ENCODE measurements at places on chromosomes 4 and X.

GRCh38 chr4:98890702-98891455 lies 38.1 kb downstream of the EIF4E start:
- DNase-seq, result no peak

GRCh38 chrX:48789366-48790220 lies 3.2 kb downstream of the GATA1 start:
- DNase-seq, result no peak

DNA sequence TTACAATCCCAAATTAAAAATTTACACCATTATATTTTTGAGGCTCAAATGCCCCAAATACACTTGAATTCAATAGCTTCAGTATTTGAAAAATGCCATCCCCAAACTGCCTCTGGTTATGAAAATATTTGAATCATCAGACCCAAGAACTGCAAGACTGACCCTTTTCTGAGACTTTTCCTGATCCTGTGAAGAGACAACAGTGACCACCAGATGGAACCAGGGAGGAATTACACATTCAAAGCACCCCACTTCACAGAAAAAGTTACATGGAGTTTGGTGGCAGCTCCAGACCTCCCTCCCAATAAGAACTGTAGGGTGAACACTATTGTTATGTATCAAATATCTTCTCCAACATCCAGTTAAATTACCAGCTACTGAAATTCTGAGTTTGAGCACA lies 44.0 kb upstream of the SCD5 start:
- DNase-seq, result no peak

GRCh38 chrX:63349307-63349706 lies 1.8 kb downstream of the SPIN4 start:
- DNase-seq, result no peak

GRCh38 chr4:132934911-132935310 lies 214.2 kb upstream of the PCDH10 start:
- no peak for DNase-seq

DNA sequence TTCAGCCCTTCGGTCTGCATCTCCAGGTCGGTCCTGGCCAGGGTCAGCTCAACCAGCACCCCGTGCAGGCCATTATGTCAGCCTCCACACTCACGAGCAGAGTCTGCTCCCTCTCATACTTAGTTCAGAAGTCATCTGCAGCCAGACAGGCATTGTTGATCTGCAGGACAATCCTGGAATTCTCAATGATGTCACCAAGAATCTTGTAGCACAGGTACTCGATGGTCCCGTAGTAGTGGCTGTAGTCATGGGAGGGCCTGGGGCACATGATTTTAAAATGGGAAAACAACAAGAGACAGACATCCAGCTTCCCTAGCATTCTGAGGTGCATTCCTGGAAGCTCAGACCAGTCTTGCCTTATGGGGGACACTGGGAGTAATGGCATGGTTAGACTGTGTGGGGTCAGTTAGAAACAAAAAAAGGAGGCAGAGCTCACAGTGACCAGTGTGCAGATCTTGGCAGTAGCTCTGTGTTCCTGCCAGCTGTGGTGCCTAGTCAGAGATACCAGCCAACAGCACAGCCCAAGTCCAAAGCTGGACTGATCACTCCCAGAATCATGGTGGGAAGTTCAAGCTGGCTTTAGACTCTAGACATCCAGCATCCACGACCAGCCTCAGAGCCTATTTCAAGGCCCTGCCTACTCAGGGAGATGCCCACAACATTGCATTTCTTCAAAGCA lies 31.9 kb downstream of the LRIT3 start:
- DNase-seq, result no peak

DNA sequence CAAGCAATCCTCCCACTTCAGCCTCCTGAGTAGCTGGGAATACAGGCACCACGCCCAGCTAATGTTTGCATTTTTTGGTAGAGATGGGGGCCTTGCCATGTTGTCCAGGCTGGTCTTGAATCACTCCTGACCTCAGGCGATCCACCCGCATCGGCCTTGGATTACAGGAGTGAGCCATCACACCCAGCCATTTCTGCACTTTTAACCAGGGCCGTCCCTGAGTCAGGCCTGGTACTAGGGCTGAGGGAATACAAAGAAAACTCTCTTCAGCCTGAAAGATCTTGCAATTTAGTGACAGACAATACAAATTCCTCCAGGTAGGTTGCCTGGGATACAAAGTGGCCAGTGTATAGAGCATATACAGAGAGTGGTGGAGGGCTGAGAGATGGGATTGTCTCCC lies 65.8 kb downstream of the BCOR start:
- no peak for DNase-seq

GRCh38 chr4:26094911-26095310 lies 180.9 kb downstream of the SMIM20 start:
- DNase-seq, result no peak

GRCh38 chr4:57614257-57614932 lies 504.2 kb upstream of the IGFBP7 start:
- no peak for DNase-seq

- no peak for DNase-seq
Measured at GRCh38 chr4:16897991-16898827, at the start of gene LDB2. Gene LDB2, minus strand, starts transcription at chr4:16898645.

GRCh38 chr4:137283737-137284136 lies 248.6 kb downstream of the PCDH18 start:
- no peak for DNase-seq

DNA sequence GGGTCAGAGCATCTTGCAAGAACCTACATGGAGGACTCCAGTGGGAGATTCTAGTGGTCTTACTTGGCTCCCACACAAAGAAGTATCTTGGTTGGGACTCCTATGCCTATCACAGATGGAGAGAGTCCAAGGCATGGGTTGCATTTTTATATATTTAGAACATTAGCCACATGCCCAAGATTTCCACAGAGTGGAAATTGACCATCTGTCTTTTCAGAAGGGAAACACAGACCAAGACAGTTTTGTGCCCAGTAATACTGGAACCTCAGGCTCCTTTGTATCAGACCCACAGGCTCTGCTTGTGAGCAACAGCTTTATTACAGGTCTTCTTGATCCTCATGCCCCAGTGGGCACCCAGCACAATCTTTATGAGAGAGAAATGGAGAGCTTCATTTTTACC lies 43.6 kb downstream of the PAGE2 start:
- no peak for DNase-seq

DNA sequence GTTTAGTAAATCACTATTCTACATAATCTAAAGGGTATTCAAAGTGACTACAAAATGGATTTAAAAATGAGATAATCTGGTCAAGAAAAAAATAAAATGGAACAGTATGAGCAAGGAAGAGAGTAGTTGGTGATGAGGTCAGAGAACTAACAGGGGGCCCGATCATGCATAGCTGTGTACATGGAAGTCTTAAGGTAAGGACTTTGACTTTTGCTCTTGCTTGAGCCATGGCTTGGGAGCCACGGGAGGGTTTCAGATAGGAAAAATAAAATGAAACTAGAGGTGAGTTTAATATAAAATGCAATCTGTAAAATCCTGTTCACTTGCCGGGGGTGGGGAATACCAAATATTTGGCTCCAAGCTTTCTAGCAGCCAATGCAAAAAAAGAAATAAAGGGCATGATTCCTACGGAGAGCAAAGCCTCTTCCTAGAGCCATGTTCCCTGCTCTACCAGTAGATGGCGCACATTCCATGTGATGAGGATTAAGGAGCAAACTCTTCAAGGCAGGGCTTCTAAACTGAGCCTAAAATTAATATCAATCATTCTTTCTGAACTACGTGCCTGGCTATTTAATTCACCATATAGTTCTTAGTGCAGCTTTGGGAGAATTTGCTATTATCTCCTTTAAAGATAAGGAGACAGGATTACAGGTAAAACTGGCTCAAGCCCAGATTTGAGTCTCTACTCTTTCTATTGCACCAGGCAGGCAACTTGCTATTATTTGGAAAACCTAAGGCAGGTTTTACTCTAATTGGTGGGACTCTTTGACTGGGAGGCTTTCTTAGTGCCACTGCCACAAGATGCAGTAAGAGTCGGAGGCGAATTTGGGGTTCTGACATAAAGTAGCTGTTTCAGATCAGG lies 6.8 kb upstream of the CLCN5 start:
- DNase-seq, result peak; percentile 35

DNA sequence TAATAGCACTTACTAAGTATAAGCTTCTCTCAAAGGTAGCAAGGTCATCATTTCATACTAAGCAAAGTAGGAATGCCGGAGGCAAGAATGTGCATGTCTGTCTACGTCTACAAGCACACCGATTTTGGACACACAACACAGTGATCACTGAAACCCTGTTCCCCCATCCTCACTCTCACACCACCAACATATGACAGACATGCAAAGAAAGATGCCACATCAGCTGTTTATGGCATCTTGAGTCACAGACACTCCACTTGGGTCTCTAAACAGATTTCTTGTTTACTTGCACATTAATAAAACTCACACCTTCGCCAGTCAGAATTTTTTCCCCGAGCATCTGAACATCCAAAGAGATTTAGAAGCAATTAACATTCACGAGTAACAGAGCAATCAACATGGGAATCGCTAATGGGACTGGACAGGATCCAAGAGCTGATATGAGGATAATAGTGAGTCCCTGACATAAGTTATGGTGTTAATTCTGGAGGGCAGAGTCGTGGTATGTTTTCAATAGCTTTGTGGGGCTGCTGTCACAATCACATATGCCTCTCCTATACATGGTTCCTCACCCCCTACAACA lies 324.1 kb downstream of the DHX15 start:
- no peak for DNase-seq

- no peak for DNase-seq
Measured at GRCh38 chr4:125360727-125361126, 46.0 kb downstream of the FAT4 start.

- no peak for DNase-seq
Measured at GRCh38 chr4:168636506-168637196, 139.8 kb downstream of the PALLD start.

DNA sequence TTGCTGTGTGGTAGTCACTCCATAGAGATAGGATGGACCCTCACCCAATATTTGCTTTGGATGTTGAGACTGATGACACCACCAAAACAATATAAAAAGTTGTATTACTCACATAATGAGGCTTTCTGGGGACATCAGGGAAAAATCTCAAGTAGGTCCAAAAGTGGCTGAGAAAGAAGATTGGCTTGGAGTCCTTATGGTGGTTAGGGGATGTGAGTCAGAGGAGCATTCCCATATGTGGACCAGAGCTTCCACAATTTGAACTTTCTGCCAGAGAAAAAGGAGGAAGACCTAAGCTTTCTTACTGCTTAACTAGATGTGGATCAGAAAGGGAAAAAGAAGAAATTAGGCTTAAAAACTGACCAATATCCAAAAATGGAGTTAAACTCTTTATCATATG lies 460.5 kb downstream of the SH3BGRL start:
- DNase-seq, result no peak

DNA sequence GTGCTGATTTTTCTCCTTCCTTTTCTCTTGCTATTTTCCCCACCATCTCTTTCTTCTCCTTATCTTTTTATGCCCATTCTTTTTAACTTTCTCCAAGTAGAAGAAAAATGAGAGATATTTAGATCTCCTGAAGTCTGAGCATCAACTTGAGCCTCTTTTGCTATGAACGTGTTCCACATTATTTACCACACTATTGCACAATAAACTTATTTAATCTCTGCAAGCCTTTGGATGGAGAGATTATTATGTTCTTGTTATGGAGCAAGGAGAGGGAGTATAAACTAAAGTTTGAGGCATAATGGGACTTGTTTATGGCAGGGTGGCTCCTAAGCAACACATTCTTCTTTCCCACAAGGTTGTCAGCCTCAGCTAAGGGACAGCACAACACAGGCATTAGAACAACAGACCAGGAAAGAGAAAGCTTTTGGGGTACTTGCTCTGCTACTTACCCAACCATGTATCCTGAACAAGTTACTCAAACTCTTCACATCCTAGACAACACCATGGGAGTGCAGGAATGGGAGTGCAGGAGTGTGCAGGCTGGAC lies 365.5 kb upstream of the BOD1L1 start:
- DNase-seq, result no peak

DNA sequence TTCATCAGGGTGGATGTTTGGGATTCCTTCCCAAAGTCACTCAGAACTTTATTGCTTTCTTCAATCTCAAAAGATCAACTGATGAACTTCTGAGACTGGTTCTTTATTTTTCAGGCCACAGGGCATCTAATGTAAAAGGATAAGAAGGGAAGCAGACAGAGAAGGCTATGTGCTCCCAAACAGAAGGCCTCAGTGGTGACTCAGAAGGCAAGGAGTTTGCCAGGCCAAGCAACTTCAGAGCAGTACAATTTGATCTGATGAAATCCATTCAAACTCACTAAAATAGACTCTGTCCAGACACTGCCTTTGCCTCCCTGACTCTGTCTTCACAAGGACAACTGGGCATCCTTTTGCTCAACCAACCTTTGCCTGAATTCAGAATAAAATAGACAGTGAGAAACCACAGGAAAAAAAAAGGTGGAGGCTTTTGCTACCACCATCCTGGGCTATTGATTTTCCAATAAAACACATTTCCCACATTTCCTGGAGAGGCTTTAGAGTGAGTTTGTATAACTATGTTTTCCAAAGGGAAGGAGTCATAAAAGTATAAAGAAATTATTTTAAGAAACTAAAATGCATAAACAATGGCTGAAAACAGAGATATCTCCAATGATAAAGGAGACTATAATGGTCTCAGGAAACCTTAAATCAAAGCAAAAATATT lies 55.2 kb downstream of the ARHGEF6 start:
- DNase-seq, result no peak

DNA sequence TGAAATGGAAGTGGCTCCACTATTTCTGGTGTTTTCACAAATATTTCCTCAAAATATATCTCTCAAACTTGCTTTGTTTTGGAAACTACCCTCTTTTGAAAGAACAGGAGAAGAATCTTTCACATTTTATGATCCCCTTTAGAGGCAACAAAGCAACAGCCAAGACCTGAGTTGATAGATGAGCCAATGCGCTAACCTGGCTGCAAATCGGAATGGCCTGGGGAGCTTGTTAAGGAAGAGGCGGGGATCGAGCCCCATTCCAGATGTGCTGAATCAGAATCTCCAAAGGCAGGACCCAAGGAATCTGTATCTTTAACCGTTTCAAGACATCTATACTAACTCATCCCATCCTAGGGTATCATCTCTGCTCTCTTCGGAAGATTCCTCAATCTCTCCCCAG lies 181.3 kb downstream of the GPC3 start:
- no peak for DNase-seq

DNA sequence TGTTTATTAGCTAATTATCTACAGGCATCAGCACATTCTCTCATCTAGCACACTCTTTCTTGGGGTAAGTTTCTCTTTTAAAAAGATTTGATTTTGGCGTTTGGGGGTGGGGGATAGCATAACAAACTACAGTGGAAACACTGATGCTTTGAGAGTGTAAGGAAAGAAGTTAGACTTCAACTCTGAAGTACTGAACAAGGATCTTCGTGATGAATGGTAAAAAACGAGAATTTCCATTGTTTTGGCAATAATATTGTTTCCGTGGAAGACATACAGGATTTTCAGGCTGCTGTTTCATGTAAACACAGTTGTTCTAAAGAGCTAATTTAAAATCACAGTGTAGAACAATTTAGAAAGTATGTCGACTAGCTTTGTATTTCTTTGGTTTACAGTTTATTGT lies 451 bp downstream of the LPAR4 start:
- no peak for DNase-seq

DNA sequence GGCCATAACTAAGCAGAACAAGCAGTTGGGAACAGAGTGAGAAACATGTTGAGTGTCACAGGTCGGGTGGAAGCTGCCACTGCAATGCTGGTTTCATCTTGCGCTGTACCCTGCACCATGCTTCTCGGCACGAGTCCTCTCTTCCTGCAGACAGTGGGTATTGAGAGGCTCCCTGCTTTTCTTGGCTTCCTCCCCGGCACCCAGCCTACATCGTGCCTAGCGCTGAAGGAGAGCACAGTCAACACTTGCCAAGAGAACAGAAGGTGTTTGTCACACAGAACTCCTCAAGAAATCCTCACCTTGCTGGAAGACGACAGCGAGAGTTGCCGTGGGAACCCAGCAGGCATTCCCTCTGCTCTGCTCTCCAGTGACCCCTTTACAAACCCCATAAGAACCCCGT lies 53.6 kb downstream of the EVC2 start:
- DNase-seq, result no peak

All from activated naive CD4-positive, alpha-beta T cell treated with anti-CD3 and anti-CD28 coated beads, Interleukin-2, amount 50 U/mL, for 16 hours (primary cell).